ENCODE measurements at places on chromosomes 16 and 17.

DNA sequence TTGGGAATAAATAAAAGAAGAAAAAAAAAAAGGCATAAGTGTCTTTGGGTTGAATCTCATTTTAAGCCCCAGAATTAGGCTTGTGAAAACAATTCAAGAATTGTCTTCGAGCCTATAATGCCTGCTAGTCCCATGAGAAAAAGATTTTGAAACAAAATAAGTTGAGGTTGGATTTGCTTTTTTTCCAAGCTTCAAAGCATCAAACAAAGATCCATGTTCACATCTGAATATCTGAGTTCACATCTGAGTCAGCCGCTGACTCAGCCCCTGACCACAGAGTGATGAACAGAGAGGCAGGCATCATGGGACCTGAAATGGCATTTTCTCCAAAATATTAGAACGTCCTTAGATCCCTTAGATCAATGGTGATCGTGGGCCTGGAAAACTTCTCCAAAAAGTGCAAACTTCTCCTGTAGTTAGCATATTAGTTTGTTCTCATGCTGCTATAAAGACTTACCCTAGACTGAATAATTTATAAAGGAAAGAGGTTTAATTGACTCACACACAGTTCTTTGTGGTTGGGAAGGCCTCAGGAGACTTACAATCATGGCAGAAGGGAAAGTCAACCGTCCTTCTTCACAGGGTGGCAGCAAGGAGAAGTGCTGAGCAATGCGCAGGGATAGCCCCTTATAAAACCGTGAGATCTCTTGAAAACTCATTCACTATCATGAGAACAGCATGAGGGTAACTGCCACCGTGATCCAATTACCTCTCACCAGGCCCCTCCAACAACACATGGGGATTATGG is 294.6 kb upstream of the HSBP1 start:
- DNase-seq, result no peak

GRCh38 chr16:66245072-66245471 is 121.4 kb upstream of the CDH5 start:
- no peak for DNase-seq

- no peak for DNase-seq
Measured at GRCh38 chr17:55440391-55440790, 18.8 kb upstream of the MMD start.

DNA sequence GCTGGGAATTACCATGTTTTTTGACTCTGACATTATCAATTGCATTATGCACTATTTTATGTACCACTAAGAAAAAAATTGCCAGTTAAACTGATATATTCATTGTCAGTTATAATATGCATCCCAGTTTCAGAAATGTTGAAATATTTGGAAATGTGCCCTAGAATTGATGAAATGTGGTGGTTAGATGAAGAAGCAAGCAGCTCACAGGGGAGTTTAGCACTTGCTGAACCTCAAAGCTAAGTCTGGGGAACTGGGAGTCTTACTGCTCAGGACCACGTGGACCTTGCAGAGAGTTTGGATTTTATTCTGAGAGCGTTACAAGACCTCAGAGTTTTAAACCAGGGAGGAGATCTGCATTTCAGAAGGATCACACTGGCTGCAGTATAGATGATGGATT is 67.9 kb downstream of the TNRC6C start:
- no peak for DNase-seq

- DNase-seq, result no peak
Measured at GRCh38 chr16:71966932-71967331, 33.3 kb downstream of the PKD1L3 start.

- DNase-seq, result no peak
Measured at GRCh38 chr16:53632526-53632925, 71.1 kb downstream of the RPGRIP1L start.

GRCh38 chr16:78385086-78385805 is 285.8 kb downstream of the WWOX start:
- no peak for DNase-seq

DNA sequence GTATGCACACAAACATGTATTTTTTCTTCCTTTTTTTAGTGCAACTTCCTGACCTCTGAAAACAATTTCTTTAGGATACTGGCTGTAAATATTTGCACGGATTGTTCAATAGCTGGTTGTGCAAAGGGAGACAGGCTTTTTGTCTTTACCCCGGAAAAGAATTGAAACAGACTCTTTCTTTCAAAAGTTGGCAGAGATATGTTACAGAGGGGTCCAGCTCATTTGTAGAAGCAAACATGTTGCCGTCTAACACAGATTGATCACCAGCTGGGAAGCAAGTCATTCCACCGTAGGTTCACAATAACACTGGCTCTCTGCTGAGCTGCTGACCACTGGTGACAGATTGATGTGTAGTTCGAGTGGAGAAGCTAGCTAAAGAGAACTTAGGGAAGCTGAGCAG is 130.9 kb downstream of the STX8 start:
- no peak for DNase-seq

DNA sequence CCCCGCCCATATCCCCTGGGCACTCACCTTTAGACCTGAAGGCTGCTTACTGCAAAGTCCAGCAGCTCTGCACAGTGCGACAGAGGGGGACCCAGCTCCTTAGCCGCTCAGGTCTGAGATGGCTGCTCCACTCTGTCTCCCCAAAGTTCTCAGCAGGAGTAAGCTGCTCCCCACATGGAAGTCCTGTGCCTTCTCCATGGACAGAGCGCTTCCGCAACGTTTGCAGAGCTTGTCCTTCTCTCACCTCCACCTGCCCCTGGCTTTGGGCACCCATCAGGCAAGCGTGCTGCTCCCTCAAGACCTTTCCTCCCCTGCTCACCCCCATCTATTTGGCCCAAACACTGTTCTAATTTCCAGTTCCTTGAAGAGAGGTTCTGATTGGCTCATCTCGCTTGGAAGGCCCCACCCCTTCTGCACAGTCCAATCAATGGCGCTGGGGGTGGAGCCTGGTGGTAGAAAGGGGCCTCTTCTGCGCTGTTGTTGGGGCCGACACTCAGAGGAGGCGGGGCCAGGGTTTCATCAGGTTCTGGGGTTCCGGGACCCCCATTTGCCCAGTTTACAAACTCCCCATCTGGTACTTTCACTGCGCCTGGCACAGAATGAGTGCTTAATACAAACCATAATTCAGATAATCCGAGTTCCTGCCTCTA is 137.2 kb downstream of the CYLD start:
- no peak for DNase-seq

DNA sequence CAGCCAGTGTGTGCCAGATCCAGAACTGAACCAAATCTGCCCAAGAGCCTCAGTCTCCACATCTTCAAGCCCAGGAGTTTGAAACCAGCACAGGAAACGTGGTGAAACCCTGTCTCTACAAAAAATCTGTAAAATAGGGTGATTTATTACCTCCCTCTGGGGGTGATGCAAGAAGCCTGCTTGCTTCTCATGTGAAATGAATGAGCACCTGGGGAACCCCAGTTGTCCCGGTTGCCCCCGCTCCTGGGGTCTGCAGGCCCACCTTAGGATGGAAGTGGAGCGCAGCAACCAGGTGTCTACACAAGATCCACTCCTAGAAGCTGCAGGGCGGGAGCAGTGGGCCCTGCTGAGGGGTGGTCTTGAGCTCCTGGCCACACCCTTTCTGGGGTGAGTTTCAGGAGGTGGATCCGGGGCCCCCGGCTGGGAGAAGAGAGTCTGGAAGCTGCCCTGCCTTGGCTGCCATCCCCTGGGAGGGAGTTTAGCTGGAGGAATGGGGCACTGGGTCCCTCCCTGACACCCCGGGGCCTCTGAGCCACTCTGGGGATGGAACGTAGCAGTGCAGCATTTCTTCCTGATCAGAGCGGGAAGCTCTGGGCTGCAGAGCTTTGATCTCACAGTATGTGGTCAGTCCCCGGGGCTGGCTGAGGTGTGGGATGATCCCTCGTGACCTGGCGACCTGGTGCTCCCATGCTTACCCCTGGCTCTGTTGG is 117.8 kb downstream of the RAB11FIP4 start:
- DNase-seq, result peak; percentile 45

DNA sequence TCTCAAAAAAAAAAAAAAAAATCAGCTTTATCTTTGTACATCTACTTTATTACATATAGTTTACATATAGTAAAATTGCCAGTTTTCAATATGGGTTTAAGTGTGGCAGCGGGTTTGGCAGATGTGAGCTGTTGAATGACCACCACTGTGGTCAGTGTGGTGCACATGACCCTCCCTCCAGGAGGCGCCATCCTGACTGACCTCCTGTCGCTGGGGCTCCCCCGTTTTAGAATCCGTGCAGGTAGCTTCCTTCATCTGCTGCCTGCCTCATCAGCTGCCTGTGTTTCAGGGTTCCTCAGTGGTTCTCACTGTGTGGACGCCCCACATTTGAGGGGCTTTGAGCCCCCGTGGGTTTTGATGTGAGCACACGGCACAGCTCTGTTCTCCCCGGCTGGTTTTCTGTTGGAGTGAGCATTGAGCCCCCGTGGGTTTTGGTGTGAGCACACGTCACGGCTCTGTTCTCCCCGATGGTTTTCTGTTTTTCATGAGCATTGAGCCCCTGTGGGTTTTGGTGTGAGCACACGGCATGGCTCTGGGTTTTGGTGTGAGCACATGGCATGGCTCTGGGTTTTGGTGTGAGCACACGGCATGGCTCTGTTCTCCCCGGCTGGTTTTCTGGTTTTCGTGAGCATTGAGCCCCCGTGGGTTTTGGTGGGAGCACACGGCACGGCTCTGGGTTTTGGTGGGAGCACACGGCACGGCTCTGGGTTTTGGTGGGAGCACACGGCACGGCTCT is 57.9 kb upstream of the ZNF750 start:
- no peak for DNase-seq

DNA sequence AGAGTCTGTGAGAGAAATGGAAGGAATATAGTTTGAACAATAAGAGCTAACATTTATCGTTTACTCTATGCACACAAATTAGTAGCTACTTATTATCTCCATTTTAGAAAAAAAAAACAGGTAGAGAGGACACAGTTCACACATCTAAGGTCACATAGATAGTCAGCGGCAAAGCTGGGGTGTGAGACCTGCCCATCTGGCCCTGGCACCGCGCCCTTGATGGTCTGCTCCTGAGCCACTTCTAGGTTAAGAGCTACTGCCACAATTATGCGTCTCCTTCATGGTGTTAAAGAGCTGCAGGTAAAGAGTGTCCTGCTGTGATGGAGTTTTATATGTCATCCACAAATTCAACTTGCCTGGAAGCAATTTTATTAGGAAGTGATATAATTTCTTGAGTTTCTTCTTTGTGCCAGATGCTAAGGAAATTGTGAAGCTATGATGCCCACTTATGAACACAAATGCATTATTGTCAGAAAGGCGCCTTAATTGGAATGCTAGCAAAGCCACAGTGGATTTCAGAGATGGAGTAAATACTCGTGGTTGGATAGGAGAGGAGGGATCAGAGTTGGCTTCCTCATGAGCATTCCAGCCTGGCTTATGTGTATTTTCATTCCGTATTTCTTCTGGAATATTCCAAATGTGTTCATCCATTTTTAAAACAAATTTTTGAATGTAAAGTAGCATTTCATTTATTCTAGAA is 21.3 kb upstream of the MFSD6L start:
- no peak for DNase-seq

- peak; percentile 87 for DNase-seq
Measured at GRCh38 chr16:4624827-4625559, 367 bp downstream of the MGRN1 start.

GRCh38 chr17:76467366-76467765 is at the start of gene AANAT:
TSS of gene AANAT (plus strand) at chr17:76467603. CDS start at chr17:76468747, 1,144 bp downstream.
- no peak for DNase-seq

GRCh38 chr17:41402161-41402560 is 4.8 kb upstream of the KRT31 start:
- DNase-seq, result no peak

- no peak for DNase-seq
Measured at GRCh38 chr16:1909561-1910231, 8.5 kb downstream of the HS3ST6 start.

- peak; percentile 55 for DNase-seq
Measured at GRCh38 chr16:57788252-57788841, 13.9 kb downstream of the KIFC3 start.

DNA sequence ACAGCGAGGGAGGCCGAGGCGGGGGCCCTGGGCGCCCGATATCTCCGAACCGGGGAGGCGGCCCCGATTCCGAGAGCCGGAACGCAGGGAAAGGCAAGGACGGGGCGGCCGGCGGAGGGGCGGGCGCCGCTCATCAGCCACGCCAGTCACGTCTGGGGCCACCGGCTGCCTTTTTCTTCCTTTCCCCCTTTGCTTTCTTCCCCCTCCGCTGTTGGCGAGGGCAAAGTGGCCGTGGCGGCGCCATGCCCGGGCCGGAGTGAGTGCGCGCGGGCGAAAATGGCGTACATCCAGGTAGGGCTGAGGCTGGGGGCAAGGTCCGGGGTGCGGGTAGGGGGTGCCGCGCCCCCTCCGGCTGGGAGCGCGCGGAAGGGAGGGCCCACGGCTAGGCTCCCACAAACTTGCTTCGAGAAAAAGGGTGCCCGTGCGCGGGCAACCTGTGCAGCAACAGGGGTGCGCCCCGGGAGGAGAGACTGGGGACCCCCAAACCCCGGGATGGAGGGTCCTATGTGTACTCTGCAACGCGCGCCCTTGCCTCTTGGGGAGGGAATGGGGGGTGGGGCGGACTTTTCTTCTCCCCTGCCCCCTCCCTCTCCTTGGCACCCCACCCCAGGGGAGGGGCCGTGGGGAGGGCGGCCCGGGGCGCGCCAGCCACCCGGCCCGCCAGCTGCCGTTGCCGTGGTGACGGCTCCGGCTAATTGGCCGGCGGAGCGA is 486 bp downstream of the SYT17 start:
- DNase-seq, result peak; percentile 55

GRCh38 chr16:1333149-1333812 is at the start of gene BAIAP3:
TSS of gene BAIAP3 (plus strand) at chr16:1333645. CDS start at chr16:1338550, 4,905 bp downstream.
- peak; percentile 48 for DNase-seq

- no peak for DNase-seq
Measured at GRCh38 chr16:50036426-50036825, 11.4 kb downstream of the CNEP1R1 start.

DNA sequence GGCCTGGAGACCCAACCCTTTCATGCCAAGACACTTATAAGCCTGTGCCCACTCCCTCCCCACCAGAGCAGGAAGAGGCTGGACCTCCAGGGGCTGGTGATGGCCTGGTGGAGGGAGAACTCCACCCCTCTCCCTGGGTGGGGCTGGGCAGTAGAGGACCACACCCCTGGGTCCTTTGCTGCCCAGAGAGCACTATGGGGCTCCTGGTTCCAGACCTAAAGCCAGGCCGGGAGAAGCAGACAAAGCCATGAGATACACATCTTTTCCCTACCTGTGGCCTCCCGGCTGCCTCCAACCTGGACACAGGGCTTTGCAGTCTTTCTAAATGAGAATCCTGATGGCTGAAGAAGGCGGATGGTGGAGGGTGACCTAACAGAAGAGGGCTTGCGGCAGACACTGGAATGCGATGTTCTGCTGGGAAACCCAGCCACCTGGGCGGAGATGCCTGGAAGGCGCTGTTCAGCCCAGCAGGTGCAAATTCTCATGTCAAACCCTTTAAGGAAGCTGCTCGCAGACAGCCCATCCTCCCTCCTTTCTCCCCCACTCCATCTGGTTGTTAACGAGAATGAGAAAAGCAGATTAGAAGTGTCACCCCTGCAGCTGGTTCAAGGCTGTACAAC is 43.9 kb upstream of the KIFC3 start:
- no peak for DNase-seq

DNA sequence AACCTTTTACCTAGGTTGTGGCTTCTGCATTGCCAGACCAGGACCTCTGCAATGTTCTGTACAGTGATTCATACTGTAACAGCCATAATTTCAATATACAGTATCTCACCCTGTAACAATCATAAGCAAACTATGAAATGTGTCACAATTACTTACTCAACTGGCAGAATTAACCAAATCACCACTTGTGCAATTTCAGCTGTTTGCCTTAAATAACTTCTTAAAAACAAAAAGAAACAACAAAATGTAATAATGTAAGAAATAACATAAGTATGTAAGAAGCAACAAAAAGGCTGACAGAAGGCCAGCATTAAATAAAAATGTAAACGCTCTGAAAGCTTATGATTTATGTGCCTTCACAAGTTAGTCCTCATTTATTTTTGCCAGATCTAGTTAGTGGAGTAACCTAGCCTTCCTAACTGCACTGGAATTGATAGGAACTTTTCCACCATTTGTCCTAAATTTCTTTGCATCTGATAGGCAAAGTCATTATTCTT is 96.9 kb downstream of the SKAP1 start:
- DNase-seq, result no peak
